ELR (cell line): ENCODE measurements at places on chromosomes 1 and 21.
A peak's percentile ranks its signal among the peaks of the same experiment; 100 is the strongest.

- no peak for DNase-seq
Observed at GRCh38 chr1:236091933-236092318, 27.0 kb upstream of the NID1 start.

GRCh38 chr1:167404908-167405307 lies 113.4 kb downstream of the CD247 start:
- DNase-seq: no peak

GRCh38 chr21:34936883-34937563 lies 112.1 kb downstream of the RUNX1 start:
- DNase-seq: peak; percentile 72

GRCh38 chr1:104163912-104164476 lies 414.3 kb downstream of the AMY1C start:
- no peak for DNase-seq
